ENCODE measurements at places on chromosomes 1 and 21.

DNA sequence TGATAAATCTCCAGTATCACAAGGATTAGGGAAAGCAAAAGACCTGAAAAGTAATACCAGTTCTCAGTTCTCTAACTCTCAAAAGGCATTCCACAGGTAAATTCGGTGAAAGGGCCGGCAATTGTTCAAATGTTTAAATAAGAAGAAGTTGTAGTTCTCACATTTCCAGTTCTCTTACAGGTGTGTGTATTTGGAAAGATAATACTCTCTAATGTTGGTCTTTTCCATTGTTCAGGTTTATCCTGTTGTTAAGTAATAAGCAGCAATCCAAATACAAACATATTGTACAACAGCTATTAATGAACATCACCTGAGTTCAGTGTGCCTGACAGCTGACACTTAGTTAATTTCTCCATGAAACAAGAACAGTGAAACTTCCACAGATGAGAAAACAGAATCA, 13.2 kb upstream of the PRKAB2 start:
- DNase-seq, result no peak

GRCh38 chr21:45150638-45151131, 76.3 kb downstream of the ADARB1 start:
- DNase-seq, result no peak

GRCh38 chr1:182484531-182485257, 34.7 kb downstream of the RGSL1 start:
- no peak for DNase-seq

DNA sequence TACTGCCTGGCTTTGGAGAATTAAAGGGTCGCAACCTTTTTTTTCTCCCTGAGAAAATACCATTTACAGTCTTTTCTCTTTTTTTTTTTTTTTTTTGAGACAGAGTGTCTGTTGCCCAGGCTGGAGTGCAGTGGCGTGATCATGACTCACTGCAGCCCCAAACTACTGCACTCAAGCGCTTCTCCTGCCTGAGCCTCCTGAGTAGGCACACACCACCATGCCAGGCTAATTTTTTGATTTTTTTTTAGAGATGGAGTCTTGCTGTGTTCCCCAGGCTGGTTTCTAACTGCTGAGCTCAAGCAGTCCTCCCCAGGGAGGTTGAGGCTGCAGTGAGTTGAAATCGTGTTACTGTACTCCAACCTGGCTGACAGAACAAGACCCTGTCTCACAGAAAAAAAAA, 24.6 kb downstream of the UBE4B start:
- no peak for DNase-seq

DNA sequence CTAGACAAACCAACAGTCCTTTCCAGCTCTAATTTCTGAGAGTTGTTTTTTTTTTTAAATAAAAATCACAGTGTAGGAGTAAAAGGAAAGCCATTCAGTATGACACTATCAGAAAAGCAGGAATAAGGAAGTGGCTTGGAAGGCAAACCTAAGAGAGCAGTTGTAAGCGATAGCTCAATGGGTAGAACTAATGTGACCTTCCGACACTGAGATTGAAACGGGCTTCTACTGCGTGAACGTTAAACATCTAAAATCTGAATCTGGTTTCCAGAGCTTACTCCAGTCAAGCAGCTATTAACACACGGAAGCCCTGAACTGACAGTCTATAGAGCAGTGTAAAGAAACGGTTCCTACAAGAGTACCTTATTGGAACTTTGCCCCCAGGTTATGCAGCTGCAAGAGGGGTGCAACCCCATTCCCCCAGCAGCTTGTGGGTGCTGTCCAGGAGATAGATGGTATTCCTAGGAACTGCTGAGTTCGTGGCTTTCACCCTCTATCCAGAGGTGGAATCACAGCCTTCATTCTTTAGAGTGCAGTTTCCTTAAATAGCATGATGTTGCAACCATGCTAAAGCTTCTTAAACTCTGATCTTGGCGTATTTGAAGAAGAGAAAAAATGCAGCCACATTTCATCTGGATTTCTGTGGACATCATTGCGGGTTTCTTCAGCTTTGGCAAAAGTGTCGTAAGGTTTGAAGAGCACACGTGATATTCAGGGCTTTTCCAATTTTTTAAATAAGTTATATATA, 3.3 kb upstream of the IRF2BP2 start:
- no peak for DNase-seq

- no peak for DNase-seq
These were observed 412.6 kb upstream of the RUNX1 start for GRCh38 chr21:35461700-35462099.

Data from activated gamma-delta T cell treated with Interleukin-2 at 50 U/mL for 16 hours (primary cell).